ENCODE measurements at places on chromosomes 6 and 20.
A peak's percentile ranks its signal among the peaks of the same experiment; 100 is the strongest.

GRCh38 chr6:158923805-158924498 lies 76.0 kb downstream of the RSPH3 start:
- no peak for DNase-seq

- DNase-seq: no peak
Observed at GRCh38 chr6:38852215-38852614, 137.1 kb downstream of the DNAH8 start.

GRCh38 chr20:11060423-11061185 lies 386.8 kb upstream of the JAG1 start:
- DNase-seq: no peak

DNA sequence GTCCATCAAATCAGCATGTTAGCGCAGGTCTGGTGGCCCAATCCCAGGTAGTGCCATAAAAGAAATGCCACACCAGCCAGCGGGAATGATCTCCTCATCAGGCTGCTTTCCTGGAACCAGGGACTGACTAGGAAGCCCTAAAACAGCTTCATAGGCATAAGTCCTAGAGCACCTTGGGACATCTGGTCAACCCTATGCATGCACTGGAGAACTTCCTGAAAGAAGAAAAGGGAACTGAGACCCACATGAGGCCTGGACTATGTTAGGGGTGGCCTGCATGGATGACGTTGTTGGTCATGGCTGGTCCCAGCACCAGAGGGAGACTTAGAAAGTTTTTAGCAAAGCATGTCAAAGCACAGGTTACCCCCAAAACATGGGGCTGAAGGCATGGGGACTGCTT lies 7.6 kb upstream of the KCNK16 start:
- no peak for DNase-seq

GRCh38 chr6:119552021-119552420 lies 202.5 kb upstream of the MAN1A1 start:
- DNase-seq: no peak

DNA sequence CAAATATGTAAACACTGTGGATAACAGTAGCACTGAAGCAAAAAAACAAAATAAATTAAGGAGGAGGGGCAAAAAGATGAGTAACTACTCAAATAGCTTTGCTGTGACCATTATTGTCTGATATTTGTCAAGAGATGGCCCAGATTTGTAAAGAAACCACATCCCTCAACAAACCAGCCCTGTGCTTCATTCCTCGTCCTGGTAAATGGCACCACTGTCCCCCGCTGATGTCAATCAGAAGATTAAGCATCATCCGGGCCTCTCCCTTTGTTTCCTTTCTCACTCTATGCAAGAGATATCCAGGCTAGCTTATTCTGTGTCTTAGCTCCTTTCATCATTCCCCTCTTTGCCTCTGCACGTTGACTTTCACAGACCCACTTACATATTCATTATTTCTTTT lies 259.0 kb downstream of the SYNE1 start:
- no peak for DNase-seq

GRCh38 chr20:50585678-50586077 lies 75.5 kb downstream of the PTPN1 start:
- no peak for DNase-seq

- no peak for DNase-seq
Observed at GRCh38 chr6:25089442-25089841, 153.7 kb upstream of the RIPOR2 start.

DNA sequence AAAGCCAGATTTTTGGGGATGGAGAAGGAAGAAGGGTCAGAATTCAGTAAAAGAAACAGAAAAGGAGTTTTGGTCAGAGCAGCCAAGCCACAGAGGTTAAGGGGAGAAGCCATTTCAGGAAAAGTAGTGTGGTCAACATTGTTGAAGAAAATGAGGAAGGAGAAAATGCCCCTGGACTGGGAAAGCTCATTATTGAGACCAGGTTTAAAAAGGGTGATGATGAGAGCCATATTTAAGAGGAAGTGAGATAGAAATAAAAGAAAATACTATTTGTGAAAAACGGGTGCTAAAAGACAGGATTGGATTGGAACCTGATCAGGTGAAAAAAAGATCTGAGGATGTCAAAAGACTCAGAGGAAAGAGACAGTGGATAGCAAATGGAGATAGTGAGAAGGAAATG lies 75.8 kb downstream of the CEP162 start:
- DNase-seq: no peak

DNA sequence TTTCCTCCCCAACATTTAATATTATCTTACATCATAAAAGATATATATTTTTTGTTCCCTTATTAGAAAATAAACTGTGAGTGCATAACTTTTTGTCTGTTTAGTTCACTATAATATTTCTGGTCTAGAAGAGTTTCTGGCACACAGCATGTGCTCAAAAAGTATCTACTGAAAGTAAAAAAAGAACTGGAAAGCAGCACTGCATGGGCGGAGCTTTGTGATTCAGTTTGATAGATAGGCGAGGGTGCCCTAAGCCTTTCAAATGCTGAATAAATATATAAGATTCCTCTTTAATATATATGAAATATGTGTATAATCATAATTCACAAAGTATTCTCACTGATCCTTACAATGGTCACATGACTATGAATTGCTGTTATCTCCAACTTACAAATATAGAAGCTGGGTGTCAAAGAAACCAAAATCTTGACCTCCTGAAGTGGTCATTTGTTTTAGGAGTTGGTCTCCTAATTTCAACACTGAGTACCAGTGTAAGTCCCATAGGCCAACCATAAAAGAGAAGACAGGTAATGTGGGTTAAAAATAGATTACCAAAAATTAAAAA lies 50.8 kb downstream of the OR2B2 start:
- no peak for DNase-seq

DNA sequence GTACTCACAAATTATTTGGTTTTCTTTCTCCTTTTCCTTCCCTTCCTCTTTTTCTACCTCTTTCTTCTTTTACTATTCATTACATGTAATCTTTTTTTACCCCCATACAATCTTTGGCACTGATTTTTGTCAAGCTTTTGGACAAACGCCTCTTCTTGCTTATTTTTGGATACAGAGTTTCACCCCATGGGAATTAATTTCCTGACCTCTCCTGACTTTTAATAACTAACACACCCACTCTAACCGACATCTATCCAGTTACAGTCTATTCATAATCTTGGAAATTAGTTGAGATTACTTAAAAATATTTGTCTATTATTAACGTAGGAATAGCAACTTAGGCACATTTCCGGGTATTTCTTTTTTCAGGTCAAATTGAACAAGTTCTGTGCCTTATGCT lies 101.2 kb downstream of the HDGFL1 start:
- DNase-seq: no peak

- DNase-seq: no peak
Observed at GRCh38 chr6:42010185-42010891, 40.0 kb upstream of the TAF8 start.

- DNase-seq: no peak
Observed at GRCh38 chr20:47019121-47019824, 124.6 kb downstream of the EYA2 start.

GRCh38 chr20:41395667-41396664 lies 29.3 kb upstream of the EMILIN3 start:
- DNase-seq: no peak

DNA sequence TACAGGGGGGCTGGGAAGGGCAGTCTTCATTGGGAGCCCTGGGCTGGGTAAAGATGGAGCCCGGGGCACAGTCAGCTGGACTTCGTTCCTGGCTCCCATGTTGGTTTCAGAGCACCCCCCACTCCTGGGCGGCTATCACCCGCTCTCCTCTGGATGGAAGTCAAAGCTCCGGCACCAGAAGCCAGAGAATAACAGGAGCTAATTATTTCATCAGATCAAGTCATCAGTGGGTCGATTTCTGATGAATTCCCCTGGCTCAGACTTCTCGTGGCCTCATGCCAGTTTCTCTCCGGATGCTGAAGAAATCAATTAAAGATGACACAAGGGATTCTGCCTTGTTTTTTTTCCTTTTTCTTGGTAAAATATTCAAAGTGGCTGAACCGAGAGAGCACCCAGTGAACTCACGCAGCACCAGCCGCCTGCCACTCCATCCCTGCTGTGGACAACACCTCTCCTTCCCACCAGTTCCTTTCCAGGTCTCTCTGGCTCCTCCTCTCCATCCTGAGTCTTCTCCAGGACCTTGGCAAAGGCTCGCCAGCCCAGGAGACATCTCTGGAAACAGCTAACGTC lies 22.5 kb downstream of the SULF2 start:
- DNase-seq: no peak

GRCh38 chr20:21237956-21238799 lies 65.0 kb upstream of the XRN2 start:
- DNase-seq: no peak

DNA sequence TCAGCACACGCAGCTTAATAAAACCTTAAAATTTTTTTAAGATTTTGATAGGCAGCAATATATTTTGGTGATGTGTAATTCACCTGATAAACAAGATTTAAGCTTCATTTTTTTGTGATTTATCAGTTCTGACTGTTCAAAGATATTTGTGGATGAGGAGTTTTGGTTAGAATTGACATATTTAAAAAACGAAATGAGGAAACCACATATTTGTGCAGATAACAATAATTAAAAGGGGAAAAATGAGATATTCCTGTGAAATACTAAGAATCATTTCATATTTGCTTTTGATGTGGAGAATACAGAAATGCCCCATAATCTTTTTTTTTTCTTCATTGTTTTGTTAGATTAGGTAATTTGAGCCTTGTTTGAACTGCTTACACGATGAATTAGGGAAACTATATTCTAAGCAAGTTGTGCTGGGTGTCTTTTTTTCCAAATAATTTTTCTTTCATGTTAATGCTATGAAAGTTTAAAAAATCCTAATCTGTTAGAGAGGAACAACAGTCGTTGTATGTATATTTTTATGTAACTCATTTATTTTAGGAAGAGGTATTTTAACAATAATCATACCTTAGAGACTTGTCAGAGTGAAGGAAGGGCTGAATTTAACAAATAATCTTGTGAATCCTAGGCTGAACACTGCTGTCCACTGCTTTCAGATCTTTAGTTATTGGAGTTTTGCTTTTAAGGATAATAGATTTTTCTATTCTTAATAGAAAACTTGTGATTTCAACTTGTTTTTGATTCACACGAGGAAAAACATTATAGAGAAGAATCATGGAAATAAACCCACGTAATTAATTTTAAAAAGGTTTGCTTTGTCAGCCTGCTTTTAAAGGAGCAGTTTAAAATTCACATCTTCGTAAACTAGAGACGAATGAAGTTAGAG lies 4.0 kb downstream of the ARID1B start:
- DNase-seq: no peak

GRCh38 chr20:19257865-19258264 lies 45.4 kb downstream of the SLC24A3 start:
- DNase-seq: no peak

DNA sequence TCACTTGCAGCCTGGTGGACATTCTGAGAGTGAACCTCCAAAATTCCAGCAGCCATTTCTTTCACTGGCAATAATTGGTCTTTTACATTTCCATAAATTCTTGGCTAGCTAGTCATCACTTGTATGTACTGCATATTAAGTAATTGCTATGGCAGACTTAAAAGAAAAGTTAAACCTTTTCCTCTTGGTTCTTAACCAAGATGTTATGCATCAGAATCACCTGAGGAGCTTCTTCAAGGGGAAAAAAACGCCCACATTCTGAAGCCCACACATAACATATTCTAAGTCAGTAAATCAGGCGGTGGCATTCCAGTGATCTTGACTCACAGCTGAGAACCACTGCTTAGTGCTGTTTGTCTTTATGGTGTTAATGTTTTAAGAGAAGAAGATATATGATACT lies 37.0 kb downstream of the CDC40 start:
- DNase-seq: no peak

- DNase-seq: no peak
Observed at GRCh38 chr20:19181552-19181951, 30.9 kb upstream of the SLC24A3 start.

GRCh38 chr6:139748353-139749146 lies 374.1 kb upstream of the CITED2 start:
- DNase-seq: no peak

DNA sequence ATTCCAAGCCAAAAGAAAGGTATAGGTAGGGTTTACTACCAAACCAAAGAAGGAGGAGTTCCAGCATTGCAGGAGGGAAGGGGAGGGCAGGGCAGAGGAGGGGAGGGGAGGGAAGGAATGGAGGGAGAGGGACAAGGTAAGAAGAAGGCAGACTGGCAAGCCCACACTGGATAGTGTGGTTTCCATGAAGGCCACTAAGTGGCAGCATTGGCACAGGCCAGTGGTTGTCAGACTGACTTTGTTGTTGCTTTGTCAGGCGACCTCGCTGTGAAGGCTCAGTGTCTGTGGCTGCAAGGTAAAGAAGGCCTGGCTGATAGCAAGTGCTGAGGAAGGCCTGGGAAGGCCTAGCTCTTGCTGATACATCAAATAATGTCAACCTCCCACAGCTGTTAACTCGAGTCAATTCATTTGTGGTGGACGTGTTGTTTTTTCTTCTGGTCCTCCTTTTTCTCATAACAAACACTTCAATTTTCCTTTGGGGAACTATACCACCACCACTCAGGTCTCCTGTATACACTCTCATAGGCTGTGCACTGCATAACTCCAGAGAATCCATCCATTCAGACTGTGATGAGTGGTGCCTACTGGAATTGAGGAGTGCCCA lies 7.7 kb upstream of the ZNF334 start:
- DNase-seq: peak; percentile 41

- no peak for DNase-seq
Observed at GRCh38 chr20:20847814-20848213, 135.4 kb upstream of the RALGAPA2 start.

GRCh38 chr6:39156801-39157200 lies 41.8 kb upstream of the SAYSD1 start:
- DNase-seq: no peak

DNA sequence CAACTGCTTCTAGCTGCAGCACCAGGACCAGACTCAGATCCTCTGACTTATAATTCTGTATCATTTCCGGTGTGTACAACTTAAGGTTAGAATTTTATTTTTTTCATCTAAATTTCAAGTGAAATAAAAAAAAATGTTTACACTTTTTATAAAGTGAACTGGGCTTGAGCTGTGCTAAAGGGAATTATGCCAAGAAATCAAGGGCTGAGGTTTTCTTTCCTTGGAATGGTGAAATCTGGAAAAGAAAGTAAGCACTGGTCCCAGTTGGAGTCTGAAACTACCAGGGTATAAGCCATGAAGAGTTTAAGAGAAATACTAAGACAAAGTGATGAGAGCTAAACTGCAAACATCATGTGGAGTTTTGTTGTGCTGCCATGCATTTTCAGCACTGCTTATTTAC lies 21.7 kb upstream of the FYN start:
- no peak for DNase-seq

DNA sequence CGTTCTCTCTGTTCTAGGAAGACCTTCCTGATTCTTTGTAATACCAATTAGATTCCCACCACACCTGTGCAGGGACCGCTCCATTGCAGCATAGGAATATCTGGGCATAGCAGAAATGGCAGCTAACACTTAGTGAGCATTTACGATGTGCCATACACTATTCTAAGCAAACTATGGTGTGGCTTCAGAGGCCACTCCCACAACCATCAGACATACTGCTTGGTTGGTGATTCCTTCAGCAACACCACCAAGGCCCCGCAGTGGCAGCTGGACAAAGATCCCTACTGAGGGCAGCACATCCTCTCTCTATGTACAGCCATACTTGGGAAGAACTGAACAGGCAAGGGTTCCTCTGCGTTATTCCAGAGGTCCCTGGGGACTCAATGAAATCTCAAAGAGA lies 6.2 kb downstream of the KCNK5 start:
- no peak for DNase-seq

Data from activated naive CD4-positive, alpha-beta T cell treated with anti-CD3 and anti-CD28 coated beads, Interleukin-2, amount 50 U/mL, for 72 hours (primary cell).